ENCODE measurements at places on chromosomes 2 and 18. TPM values are rescaled to one million over a fixed set of nuclear protein-coding genes. Genes with fewer than 3 reads are reported as not detected.

Gene SPP2
- not detected for polyA plus RNA-seq

- DNase-seq, result no peak
Observed at GRCh38 chr2:85926931-85927661, 38.3 kb upstream of the ST3GAL5 start.

DNA sequence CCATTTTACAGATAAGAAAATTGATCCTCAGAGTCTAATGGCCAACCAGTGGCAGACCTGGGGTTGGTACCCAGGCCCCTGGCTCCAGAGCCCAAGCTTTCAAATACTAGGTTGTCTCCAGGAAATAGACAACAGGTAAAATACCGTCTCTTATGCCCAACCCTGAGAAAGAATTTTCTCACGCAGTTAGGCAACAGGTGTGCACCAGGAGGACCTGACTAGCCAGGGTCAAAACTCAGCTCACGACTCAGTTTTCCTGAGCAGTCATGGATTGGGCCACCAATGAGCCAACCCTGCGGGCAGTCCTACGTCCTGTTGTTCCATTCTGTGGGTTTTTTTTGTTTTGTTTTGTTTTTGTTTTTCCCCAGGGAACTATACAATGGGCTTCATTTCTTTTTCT lies 13.5 kb downstream of the TRIB2 start:
- no peak for DNase-seq

Gene GKN1
- polyA plus RNA-seq, result not detected

Gene CXCR4
- 569 TPM for polyA plus RNA-seq

DNA sequence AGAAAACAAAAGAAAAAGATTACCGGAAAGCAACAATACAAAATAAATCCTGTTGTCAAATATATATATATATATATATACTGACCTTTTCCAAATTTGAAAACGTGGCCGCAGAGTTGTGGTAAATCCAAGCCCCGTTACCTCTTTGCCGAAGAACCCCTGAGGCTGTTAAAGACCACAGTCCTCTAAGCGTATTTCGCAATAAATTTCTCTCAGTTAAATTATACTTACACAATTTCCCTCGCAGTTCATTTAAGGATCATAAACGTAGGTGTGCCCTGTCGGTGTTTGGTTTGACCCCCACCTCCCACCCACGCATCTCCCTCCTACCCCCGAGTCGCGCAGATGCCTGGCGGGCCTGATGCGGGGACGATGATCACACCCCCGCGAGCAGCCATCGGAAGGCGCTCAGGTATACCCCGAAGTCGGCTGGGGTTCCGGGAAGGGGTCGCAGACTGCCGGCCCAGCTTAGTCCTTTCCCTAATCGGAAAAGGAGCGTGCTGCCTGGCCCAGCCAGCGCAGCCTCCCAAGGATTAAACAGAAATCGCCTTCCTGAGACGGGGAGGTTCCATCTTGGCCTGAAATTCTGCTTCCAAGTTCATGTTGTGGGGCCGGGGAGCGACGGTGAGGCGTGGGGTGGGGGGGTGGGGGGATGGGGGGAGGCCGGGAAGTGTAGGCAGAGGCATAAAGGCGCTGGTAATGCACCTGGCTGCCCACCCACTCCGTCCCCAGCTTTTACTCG lies 2.9 kb upstream of the MEIS1 start:
- DNase-seq, result no peak

GRCh38 chr2:101725515-101726192 lies 28.1 kb downstream of the MAP4K4 start:
- DNase-seq, result no peak

DNA sequence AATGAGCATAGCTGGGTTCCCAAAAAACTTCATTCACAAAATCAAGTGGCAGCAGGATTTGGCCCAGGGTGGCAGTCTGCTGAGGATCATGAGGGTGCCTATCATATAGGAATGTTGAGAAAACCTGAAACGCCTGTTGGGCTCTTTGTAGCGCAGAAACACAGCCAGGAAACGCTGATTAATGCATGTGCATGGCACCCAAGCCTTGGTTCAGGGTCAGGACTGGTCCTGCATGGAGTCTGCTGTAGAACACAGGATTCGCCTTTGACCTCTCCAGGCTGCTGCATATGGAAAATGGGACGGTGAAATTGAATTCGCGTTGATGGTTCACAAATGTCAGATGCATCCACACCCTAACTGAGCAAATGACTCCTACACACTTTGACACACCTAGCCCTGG lies 227.9 kb upstream of the COPS8 start:
- DNase-seq, result no peak
